ENCODE measurements at places on chromosomes 16 and 17. TPM values are rescaled to one million over a fixed set of nuclear protein-coding genes. Genes with fewer than 3 reads are reported as not detected.

Gene MTSS2
- total RNA-seq: 3.5 TPM

Gene C16orf92
- not detected for total RNA-seq

Gene CCR7
- total RNA-seq: 131 TPM

Gene ADAP2
- 20.8 TPM for total RNA-seq

Gene SMIM22
- total RNA-seq: not detected

Gene SRCIN1
- not detected for total RNA-seq
